ENCODE measurements at places on chromosomes 2 and 18.

- no peak for DNase-seq
These were observed 132.9 kb upstream of the SH3BP4 start for GRCh38 chr2:234818937-234819336.

DNA sequence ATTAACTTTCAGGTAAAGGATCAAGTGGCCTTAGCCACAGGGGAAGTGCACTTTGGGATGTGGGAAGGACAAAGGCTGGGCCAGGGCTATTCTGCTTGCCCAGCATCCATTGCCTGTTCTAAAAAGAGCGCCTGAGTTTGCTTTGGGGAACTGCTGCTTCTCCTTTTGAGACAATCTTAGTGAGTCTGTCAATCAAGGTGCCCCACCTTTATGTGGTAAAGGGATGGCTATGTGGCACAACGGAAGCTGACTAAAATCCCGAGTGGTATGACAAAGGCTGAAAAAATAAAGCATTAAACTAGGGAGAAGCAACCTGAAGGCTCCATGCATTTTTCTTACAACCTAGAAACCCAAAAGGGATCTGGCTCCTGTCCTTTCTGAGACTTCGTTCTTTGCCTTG is 540.5 kb downstream of the SLC4A3 start:
- no peak for DNase-seq

DNA sequence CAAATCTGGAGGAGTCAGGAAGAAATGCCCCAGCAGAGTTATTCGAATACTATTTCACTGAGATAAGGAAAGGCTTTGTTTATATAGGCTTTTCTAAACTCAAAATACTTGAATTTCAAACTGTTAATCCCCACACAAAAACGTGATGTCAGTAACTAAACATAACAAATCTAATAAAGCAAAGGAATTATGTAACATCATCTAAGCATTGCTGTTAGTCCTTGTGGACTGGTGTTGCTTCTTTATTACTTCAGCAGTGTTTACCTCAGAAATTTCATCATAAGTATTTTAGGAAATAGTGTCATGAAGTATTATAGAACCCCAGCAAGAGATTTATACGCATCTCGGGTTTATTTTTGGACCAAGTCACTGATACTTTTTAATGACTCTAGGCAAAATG is 19.7 kb upstream of the SANBR start:
- no peak for DNase-seq

DNA sequence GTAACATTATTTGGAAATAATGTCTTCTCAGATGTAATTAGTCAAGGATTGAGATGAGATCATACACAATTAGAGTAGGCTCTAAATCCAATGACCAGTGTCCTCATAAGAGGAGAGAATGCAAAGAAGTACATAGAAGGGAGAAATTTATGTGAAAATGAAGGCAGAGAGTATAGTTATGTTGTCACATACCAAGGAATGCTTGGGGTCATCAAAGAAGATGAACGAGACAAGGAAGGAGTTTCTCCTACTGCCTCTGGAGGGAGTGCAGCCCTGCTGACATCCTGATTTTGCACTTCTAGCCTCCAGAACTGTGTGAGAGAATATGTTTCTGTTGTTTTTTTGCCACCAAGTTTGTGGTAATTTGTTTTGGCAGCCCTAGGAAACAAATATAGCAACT is 100.1 kb downstream of the GALNT13 start:
- no peak for DNase-seq

DNA sequence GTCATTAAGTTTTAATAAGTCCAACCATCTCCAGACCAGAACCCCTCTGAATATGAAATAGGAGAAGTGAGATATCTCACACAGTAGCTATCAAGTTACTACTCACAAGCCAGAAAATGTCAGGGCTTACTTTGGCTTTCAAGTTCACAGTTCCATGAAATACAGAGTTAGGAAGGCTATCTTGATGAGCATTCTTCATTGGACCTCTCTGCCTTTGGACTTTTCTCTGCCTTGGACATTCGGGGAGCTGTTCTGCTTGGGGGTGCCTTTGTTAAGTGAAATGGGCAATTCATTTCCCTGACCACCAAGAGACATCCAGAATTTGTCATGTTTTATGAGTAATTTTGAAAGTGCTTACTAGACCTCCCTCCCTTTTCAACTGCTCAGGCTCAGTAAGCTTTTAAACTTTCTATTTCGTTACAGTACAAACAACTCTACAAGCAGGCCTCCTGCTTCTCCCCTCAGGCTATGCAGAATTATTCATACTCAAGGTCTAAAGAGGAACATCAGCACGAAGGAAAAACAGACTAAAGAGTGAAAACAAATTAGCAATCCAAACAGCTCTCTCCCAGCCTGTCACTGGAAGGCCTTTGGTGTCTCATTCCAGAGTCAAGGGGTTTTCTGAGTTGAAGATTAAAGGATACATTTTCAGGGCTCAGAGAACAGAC is 95.3 kb downstream of the MREG start:
- DNase-seq: no peak

- DNase-seq: no peak
These were observed 165.2 kb upstream of the APCDD1 start for GRCh38 chr18:10289251-10289650.

GRCh38 chr2:32136097-32136496 is 29.6 kb upstream of the SLC30A6 start:
- DNase-seq: no peak

DNA sequence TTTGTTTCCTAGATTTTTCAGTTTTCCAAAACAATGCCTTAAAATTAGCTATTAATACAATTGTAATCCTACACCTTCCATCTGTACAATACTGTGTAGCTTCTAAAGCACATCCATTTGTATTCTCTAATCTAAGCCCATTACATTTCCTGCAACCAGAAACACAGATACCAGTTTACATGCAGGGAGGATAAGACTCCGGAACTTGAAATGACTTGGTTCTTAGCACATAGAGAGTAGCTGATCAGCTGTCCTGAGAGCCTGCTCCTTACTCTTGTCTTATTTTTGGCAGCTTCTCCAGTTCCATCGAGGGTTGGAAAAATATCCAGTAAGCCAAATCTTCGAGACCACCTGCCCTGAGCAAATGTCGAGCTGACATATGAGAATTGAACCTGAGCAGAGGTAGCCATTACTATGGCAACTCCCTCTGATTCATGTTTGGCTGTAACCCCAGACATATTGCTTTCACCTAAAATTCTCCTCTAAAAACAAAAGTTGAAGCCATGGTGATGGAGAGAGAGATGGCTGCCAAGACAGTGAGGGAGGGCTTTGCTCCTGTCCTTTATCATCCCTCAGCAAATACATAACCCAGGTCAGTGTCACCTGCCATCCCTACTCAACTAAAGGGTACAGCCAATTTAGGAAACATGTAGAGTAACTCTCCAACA is 542.8 kb downstream of the IRS1 start:
- no peak for DNase-seq

GRCh38 chr2:57450170-57450569 is 596.4 kb upstream of the VRK2 start:
- no peak for DNase-seq

DNA sequence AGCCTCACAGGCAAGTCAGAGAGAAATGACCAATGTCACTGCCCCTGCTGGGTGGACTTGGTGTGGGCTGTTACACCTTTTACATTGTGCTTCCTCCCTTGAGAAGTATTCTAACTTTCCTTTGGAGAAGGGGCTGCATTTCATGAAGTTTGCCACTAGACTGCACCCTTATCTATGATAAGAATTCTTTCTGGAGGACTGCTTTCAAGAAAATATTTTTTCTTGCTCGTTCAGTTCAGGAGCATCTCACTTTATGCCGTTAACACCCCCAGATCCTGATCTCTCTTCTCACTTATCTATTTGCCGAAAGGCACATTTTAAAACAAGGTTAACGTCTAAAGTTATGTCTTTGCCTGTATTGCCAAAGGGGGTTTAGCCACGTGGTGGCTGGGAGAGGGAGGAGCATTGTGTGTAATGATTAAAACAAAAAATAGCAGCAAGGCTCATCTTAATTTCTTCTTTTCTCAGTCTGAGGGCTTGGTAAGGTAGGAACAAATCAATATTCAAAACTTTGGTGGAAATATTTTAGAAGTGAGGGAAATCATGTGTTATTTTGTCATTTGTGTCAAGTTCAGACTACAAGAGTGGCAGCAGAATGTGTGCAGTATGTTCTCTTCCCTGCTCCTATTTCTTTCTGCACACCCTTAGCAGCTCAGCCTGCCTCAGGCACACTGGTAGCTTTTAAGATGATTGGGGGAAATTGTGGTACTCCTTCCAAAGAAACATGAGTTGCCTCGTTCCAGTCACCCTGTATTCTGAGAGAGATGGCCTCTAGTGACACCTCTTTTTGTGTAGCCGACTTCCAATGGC is 1.6 kb upstream of the IGFBP5 start:
- DNase-seq: no peak
